ENCODE measurements at places on chromosomes 5 and 9.

GRCh38 chr9:130837002-130837511 is 2.0 kb downstream of the ABL1 start:
- DNase-seq = no peak

GRCh38 chr5:150851039-150851438 is 4.7 kb downstream of the IRGM start:
- DNase-seq = no peak

DNA sequence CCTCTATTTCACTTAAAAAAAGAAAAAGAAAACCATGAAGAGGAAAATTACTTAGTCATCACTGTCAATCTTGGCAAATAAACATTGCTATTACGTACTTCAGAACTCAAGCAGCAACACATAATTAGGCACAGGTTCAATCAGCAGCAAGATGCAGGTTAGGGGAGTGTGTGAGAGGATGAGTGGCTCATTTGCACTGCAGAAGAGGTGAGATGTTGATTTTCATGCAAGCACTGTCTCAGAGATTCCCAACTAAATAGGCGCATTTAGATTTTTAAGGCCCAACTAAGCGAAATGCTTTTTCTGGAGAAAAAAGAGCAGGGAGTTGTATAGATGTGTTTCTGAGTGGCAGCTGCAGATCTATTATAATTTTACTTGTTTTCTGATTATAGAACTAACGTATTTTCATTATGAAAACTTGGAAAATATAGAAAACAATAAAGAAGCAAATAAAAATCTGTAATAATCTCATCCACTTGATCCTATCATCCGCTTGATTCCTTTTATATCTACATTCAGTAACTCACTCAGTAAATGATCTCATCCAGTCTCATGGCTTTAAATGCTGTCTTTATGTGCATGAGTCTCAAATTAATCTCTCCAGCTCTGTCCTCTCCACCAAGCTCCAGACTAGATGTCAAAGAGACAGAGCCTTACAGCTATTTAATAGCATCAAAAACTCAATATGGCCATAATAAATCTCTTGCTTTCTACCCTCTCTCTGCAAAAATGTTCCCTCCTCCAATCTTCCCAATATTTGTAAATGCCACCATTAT is 162.5 kb downstream of the ZNF462 start:
- no peak for DNase-seq

DNA sequence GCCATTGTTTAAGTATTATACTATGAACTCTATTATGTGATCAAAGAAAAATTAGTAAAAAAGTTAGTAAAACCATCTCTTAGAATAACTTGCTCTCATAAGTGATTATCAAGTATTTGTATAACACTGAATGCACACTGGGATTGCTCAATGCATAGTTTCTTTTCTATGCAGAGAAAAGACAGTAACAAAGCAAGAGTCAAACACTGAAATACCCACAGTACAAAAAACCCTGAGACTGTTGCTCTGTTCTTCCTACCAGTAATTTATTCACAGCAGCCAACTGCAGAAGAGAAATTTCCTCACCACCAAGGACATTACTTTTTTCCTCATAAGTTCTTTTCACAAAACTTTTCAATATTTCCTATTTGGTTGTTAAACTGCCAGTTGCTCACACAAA is 634.4 kb downstream of the DTWD2 start:
- DNase-seq = no peak

DNA sequence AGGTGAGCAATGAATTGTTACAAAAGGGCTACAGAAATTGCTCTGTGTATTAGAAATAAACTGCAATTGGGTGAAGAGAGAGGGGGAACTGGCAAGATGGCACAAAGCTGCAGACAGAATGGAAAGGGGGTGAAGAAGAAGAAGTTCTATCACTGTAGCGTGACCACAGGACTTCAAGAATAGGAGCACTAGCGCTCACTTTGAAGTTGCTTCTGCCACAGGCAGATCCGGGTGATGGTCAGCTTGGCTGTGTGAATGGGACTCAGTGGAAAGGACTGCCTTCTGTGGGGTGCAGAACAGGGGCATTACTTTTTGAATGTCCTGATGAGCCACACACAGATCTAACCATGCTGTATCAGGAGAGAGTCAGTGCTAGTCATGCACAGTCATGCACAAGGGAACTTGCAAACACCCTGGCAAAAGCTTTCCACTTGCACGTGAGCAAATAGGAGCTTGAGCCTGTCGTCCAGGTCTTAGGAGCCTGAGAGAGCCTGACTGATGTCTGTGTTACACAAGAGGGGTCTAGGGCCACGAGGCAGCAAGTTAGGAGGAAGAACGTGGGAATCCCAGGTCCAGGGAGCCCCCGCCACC is 16.3 kb downstream of the IL5 start:
- DNase-seq = no peak

DNA sequence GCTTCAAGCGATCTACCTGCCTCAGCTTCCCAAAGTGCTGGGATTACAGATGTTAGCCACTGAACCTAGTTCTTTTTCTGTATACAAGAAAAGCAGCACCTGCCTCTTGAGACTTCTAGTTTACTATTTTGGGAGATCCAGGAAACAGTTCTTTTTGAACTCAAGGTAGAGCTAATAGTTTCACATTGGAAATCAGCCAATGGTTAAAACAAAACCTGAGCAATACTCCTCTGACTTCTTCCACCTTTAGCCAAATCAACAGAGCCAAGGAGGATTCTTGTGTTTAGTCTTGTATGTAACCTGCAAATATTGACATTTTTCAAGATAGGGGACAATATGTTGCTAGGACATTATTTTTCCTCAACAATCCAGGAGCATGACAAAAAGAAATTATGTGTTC is 349.4 kb downstream of the SH3GL2 start:
- no peak for DNase-seq

DNA sequence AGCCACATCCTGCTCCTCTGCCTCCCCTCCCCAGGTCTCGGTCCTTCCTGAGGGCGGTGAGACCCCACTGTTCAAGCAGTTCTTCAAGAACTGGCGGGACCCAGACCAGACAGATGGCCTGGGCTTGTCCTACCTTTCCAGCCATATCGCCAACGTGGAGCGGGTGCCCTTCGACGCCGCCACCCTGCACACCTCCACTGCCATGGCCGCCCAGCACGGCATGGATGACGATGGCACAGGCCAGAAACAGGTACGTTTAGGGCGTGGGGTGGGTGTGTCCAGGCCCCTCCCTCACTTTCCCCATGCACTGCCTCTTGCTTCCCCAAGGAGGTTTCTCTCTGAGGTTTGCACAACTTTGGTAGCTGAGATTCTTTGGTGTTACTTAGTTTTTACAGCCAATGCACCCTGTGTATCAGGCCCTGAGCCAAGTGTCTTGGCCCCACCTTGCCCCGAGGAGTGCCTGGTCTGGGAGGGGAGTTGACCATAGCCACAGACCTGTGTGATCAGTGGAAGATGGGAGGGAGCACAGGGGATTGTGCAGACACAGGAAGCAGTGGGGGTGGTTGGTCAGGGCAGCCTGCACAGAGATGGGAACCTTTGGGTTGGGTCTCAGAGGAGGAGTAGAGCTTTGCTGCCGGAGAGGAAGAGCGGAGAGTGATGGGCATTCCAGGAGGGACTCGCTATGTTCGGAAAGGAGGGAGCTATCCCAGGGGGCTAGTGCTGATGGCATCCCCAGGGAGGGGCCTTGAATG is 50.8 kb downstream of the GSN start:
- DNase-seq = no peak

- no peak for DNase-seq
These were observed 194.8 kb upstream of the FBXL7 start for GRCh38 chr5:15304914-15305834.

- DNase-seq = no peak
These were observed 48.4 kb upstream of the FUBP3 start for GRCh38 chr9:130530938-130531337.

GRCh38 chr9:76717176-76717575 is 47.1 kb upstream of the PCA3 start:
- DNase-seq = no peak

DNA sequence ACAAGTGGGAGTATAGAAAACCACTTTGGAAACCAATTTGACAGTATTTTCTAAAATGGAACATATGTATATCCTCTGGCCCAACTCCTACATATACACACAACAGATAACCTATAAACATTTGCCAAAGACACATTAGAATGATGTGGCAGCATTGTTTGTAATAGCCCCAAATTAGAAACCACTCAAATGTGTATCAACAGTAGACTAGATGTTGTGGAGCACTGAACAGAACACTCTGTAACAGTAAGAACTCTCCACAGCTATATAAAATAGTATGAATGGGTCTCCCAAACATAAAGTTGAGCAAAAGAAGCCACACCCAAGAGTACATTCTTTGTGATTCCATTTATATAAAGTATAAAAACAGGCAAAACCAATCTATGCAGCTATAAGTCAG is 6.1 kb downstream of the ZNF622 start:
- DNase-seq = no peak

DNA sequence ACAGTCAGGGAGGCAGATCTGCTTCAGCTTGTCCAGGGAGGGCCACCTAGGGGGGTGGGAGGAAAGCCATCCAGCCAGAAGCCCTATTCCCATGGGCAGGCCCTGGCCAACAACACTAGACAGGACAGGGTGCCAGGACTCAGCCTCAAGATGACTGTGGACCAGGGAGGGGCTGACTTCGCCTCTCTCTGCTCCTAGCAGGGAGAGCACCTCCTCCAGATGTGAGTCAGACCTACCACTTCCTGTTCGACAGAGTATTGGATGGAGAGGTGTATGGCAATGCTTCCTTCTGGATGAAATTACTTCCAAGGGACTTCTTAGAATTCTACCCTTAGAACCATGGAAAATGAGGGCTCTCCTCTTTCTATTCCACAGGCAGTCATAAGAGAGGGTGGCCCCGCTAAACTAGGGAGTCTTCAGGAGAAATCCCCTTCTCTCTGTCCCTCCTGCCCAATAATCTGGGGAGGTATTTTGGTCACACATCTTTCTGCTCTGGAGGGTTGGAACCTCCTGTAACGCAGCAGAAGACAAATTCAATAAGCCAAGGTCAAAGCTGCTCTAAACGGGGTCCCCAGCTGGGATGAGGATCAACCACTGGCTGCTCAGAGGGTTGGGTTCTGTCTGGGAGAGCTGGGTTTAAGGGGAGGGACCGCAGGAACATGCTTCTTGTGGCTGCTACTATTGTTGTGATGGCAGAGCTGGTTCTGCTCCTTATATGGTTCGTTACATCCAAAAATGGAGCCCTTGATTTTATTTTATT is 23.2 kb upstream of the RCL1 start:
- peak; percentile 24 for DNase-seq

- DNase-seq = no peak
These were observed 1.9 kb downstream of the ALDH1B1 start for GRCh38 chr9:38394416-38394815.

DNA sequence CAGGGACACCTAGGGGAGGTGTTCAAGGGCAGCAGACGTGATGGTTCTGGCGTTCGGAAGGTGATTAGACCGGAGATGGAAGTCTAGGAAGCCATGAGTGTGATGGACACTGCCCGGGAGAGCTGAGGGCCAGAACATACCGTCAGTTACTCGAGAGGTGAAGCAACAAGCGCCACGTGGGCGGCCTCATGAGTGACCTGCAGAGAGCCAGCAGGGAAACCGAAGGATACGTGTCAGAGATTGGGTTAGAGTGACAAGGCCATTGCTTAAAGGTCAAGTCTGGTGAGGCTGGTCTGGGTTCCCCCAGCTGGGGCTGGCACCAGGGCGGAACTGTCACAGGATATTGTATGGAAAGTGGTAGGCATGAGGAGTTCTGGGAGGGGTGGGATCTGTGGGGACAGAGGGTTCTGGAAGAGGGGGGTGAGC is 60.0 kb downstream of the C9orf50 start:
- DNase-seq = no peak

GRCh38 chr9:128316421-128316820 is 5.8 kb downstream of the TRUB2 start:
- DNase-seq = no peak

DNA sequence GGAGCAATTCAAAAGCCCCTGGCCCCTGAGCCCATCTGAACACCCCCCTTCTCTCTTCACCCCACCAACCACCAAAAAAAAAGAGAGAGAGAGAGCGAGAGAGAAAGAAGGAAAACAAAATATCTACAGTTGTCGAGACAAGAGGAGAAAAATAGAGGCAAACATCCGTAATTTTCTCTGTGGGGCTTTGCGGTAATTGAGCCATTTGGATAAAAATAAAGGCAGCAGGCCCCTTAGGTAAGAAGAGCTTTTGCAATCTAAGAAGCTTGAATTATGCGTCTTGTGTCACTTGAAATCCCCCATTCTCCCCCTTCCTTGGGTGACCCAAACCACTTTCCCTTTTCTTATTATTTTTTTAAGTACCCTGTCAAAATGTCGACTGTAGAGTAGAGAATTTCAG is 35.5 kb upstream of the FUBP3 start:
- no peak for DNase-seq

- DNase-seq = no peak
These were observed 71.3 kb upstream of the RAPGEF6 start for GRCh38 chr5:131706281-131706680.

DNA sequence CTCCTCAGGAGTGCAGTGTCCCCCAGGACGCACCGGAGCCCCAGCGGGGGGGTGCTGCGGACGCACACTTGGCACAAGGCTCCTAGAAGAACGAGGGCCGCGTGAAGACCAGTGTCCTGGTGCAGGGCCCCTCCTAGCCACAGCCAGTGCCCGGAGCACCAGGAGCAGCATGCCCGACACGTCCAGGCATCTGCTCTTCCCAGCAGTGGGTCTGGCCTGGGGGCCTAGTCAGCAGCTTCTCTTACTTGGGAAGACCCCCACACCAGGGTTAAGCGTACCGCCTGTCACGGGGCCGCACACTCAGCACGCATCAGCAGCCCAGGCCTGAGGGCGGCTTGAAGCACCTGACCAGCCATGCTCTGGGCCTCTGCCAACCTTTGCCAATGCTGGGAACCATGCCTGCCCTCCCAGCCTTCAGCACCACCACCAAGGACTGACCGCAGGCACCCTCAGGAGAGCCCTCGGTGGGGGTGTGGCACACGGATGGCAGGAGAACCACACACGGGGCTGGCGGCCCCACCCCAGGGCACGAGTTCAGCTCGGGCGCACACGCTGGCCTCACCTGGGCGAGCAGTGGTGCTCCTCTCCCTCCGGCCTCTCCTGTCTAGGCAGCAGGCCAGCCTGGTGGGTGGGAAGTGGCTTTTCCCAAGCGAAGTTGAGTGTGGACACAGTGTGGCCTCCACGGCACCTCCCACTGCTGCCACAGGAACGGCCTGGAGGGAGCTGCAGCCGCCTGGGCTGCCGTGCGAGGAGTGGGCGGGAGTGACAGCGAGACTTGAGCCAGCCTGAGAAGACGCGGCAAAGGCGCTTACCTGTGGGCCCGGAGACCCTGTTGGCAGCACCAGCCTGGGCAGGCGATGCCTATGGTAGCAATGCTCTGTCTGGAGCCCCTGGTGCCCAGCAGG is 12.0 kb upstream of the AJM1 start:
- no peak for DNase-seq

- no peak for DNase-seq
These were observed 35.8 kb upstream of the SHISAL2B start for GRCh38 chr5:64654561-64654938.

DNA sequence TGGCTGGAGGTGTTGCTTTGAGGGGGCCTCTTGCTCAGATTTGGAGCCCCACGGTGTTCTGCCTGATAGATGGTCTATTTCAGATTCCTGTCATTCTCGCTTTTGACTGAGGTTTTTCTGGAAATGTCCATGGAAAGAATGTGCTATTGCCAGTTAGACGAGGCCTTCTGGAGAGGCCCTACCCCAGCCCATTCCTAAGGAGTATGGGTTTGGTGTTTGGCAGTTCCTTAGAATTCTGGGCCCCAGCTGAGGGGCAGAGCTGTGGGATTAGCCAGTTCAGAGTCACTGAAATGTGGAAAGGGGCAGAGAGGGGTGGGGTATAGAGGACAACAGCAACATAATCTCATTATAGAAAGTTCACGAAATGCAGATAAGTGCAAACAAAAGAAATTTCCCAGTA is 50.5 kb downstream of the GALNT10 start:
- no peak for DNase-seq

- no peak for DNase-seq
These were observed 47.5 kb upstream of the ARAP3 start for GRCh38 chr5:141729387-141730006.

All from GM20000 (cell line).